ENCODE measurements at places on chromosomes 16 and 17.

DNA sequence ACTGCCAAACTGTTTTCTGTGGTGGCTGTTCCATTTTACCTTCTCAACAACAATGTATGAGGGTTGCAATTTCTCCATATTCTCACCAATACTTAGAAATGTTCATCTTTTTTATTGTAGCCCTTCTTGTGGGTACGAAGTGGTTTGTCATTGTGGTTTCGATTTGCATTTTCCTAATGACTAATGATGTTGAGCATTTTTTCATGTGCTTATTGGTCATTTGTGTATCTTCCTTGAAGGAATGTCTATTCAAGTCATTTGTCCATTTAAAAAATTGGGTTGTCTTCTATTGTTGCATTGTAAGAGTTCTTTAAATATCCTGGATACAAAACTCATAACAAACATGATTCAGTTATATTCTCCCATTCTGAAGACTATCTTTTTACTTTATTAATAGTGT, 47.5 kb upstream of the CCL2 start:
- DNase-seq, result no peak

DNA sequence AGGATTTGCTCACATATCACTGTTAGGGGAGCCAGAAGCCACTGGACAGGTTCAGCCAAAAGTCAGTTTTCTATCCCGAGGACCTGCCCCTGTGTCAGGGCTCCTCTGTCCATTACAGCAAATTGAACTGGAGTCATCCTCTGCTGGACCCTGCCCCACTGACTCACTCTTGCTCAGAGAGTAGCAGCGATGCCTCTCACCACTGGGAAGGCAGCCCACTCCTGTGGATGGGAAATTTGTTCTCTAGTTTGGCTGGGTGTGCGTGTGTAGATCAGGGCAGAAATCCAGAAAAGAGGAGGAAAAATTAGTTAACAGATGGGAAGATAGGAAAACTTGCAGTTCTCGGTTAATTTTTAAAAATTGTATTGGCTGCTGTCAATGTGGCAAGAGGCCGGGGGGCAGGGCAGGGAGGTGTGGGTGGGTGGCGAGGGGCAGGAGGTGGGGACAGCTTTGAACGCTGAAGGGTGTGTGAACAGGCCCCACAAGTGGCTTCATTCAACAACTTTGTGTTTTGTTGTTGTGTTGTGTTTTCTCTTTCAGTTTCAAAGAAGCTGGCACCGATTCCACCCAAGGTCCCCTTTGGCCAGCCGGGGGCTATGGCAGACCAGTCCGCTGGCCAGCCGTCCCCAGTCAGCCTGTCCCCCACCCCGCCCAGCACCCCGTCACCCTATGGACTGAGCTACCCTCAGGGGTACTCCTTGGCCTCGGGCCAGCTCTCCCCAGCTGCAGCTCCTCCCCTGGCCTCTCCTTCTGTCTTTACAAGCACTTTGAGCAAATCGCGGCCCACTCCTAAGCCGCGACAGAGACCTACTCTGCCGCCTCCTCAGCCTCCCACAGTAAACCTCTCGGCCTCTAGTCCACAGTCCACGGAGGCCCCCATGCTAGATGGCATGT, 33.6 kb downstream of the ELAC2 start:
- no peak for DNase-seq

GRCh38 chr17:35797918-35798317, 2.5 kb upstream of the MMP28 start:
- DNase-seq, result no peak

DNA sequence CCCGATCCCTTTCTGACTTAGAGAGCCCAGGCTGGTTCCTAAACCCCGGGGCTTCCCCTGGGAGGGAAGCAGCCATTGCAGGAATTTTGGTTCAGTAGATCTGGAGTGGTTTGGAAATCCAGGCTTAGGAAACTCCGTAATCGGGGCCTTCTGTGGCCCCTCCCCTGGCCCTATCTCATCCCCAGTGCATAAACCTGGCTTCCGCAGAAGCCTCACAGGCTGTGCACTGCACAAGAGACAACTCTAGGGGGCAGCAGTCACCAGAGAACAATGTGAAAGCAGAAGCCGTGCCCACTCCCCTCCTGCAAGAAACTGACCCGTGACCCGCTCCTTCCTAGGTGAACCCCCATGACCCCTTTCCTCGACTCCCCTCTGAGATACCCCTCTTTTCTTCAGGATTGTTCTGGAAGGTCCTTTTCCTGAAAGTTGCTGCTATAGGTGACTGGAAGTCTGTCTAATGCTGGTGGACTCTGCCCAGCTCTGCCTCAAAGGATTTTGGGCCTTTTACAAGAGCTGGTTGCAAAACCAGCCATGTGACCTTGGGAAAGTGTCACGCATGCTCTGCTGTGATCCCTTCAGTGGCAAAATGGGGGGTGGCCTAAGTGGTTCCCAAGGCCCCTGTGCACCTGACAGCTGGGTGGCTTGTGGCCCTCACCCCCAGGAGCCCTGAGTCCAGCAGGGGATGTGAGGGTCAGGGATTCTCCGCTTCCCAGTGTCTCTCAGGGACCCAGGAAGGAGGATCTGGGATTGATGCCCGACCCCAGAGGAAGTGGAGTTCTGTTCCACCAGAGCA, 14.4 kb downstream of the GUCY2D start:
- no peak for DNase-seq

DNA sequence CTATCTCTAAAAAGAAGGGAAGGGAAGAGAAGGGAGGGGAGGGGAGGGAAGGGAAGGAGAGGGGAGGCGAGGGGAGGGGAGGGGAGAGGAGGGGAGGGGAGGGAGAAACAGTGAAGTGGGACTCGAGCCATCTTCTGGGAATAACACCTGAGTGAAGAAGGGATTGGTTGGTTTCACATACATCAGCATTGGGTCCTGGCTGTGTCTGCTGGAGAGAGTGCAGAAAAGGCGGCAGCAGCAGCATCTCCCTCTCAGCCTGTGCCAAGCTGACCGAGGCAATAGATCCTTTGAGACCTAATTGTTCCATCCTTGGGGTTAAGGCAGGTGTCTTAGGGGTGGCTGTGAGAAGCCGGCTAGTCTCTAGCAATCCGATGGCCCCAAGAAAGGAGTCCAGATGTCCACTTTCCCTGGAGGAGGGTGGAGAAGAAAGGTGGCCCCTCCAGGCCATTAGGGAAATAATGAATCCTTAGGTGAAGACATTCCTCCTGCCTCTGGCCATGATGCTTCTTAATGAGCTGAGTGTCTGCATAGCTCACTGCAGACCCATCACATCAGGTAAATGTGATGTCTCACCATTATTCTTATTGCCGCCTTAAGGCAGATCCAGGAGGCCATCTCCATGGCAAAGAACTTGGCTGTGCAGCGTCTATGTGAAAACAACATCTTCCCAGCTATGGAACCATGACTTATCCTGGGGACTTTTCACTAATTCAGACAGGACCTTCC, 71.6 kb downstream of the WIPI1 start:
- no peak for DNase-seq

GRCh38 chr17:81966343-81967243, 5.6 kb upstream of the NOTUM start:
- peak; percentile 15 for DNase-seq

DNA sequence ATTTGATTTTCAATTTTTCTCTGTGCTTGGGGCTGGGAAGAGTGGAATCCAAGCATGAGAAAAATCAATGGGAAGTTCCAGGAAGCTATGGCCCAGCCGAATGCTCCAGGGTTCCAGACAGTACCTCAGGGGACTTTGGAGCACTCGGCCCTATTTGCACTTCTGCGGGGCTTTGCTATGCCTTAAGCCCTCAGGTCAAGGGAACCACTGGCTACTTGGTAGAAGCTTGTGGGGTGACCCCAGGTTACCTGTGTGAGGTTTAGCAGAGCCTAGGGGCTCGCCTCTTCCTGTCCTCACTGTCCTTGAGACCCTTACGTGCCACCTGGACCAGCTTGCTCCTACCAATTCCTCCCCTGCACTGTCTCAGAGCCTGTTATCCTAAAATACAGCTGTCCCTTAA, 121.3 kb downstream of the MGAT5B start:
- no peak for DNase-seq

- no peak for DNase-seq
Measured at GRCh38 chr17:38550661-38551060, 55.1 kb downstream of the SRCIN1 start.

- DNase-seq, result peak; percentile 32
Measured at GRCh38 chr17:32277284-32277683, 11.7 kb downstream of the RHBDL3 start.

- DNase-seq, result no peak
Measured at GRCh38 chr17:39595928-39596510, 11.7 kb downstream of the NEUROD2 start.

DNA sequence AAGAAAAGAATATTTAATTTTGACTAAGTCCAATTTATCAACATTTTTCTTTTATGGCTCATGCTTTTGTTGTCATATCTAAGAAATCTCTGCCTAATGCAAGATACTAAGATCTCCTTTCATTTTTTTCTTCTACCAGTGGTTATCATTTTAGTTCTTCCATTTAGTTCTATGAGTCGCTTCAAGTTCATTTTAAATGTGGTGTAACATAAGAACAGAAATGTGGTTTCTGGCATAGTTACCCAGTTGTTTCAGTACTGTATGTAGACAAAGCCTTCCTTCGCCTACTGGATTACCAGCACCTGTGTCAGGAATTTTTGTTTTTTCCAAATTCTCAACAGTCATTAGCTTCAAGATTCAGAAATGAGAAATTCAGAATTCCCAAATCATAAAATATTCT, 175.7 kb downstream of the PARN start:
- no peak for DNase-seq

GRCh38 chr16:89922477-89922883, 662 bp upstream of the TUBB3 start:
- no peak for DNase-seq

- DNase-seq, result no peak
Measured at GRCh38 chr17:32323811-32324491, 18.0 kb downstream of the C17orf75 start.

DNA sequence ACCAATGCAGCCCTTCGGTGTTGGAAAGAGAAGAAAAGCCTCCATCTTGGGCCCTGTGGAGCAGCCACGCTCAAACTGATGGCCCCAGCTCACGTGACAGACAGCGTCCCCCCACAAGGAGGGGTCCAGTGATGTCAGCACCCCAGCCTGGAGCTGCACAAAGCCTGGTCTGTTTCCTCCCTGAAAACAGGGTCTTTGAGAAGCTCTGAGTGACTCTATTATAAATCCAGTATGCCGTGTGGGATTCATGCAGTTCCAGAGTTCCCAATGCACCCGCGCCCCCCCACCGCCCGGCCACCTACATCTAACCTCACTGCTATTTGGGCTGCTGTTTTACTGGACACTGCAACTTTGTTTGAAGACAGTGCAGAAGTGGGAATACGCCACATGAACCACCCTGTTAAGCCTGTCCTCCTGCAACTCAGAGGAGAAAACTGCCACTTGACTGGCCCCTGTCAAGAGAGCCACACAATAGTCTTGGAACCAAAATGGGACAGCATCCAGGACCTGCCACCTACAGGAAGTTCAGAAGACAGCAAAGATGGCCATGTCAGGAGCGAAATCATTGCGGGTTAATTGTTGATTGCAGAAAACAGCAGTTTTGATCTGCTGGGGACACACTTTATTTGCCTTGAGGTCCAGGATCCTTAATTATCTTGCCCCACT, 33.1 kb downstream of the PMP22 start:
- peak; percentile 71 for DNase-seq

GRCh38 chr16:26993511-26993910, 73.2 kb upstream of the C16orf82 start:
- no peak for DNase-seq

DNA sequence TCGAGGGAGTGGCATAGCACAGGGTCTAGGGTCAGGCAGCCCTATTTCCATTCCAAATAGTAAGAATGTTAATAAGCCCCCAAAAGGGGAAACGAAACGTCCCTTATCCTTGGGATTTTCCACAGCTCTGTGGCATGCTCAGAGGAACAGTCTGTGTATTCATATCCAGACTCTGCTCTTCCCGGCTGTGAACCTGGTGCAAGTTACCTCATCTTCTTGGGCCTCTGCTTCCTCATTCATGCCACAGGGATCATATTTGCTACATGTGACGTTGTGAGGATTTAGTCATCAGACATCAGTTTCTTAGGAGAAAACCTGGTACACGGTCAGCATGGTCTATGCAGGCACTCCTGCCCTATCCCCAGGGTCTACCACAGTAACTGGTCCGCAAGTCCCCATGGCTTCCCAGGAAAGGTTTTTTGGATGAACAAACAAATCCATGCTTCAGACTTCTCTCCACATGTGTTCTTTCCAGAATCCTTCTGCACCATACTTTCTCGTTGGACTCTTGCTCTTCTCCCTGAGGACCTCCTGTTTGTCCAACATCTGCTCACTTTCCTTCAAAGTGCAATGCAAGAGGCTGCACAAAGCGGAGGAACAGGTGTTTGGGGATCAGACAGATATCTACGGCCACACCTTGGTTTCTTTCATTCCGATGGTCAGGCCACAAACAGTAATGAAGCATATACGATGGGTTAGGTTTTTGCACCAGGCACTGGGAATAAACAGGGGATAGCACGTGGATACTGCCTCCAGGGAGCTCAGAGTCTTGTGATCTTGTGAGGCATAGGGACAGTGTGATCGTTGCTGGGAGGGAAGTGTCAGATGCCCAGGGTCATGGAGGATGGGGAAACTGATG, 17.7 kb downstream of the GLP2R start:
- no peak for DNase-seq

- peak; percentile 32 for DNase-seq
Measured at GRCh38 chr17:76005263-76006149, 4.9 kb downstream of the CDK3 start.

Data from C1 segment of cervical spinal cord (tissue), 14 donors.